Fibroblast of pulmonary artery (primary cell): ENCODE measurements at places on chromosomes 7 and 10.

GRCh38 chr7:140656548-140657515 lies 15.9 kb upstream of the ADCK2 start:
- peak; percentile 69 for DNase-seq

DNA sequence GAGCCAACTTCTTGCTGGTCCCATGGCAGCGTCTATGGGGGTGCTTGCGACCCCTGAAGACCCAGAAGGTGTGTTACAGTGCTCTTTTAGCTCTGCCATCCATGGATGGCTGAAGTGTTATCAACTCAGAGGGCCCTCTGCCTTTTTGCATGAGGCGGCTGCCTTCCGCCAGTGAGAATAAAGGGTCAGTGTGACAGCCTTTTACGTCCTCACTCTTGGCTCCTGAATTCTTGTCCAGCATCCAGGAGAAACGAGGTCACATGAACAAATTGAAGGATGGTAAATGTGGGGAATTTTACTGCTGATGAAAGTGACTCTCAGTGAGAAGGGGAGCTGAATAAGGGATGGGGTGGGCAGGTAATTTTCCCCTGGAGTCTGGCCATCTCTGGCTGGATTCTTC lies 24.1 kb downstream of the SSMEM1 start:
- no peak for DNase-seq

DNA sequence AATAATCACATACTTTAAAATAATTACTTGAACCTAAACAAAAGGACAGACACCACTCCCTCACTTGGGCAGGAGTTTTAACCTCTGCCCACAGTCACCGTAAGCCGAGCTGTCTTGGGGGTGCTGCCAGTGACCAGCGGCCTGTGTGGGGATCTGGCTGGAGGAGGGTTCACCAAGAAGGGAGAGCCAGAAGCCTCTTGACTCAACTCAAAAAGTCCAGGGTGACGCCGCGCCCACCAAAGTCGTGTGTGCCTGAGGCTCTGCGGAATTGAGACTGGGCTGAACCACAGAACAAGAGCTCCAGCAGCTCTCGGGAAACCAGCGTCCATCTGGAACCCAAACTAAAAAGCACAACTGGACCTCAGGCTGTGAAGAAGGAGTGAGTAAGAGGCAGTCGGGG lies 35.8 kb downstream of the ZFAND2A start:
- DNase-seq: no peak

DNA sequence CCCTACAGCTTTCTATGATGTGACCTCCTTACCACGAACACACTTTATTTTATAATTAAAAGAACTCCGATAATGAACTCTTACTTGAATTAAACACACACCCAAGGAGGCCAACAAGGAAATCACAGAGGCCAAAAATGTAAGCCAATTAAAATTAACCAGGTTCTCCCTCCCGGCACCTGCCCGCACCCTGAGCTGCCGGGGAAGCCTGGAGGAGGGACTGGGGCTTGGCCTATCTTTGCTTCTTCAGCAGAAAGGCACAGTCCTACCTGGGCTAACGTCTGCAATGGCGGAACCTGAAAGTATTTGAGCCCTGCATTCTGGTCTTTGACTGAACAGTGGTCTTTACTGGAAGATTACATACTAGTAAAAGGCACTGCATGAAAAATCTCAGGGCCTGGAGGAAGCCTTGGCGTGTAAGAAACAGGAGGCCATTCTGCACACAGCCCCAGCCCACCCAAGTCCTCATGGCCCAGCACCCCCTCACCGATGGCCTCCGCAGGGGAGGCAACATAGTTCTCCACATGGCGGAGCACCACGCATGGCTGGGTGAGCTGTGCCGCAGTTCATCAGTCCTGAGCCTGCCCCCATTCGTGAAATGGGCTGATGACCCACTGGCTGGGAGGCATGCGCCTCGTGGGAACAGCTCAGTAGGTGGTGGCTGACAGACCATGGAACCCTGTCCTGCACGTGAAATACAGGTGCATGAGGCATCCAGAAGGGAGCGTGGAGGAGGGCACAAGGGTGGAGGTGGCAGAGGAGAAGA lies 173.8 kb downstream of the PARD3 start:
- DNase-seq: no peak

DNA sequence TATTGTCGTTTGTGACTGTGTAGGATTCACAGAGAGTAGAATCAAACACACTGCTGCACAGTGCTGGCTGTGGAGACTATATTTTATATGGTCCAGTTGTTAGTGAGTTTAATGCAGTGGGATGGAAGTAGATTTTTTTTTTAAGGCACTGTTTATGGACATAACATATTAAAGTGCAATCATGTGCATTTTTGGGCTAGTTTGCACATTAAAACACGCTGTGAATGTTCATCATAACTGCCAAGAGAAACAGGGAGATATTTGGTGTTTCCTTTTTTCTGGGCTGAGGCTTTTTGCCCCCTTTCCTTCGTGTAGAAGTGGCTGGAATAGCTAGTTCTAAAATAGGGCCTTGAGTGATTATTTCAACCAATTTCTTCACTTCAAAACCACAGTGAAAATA lies 139.2 kb downstream of the MYOF start:
- DNase-seq: no peak
